ENCODE measurements at places on chromosomes 5 and 9.

DNA sequence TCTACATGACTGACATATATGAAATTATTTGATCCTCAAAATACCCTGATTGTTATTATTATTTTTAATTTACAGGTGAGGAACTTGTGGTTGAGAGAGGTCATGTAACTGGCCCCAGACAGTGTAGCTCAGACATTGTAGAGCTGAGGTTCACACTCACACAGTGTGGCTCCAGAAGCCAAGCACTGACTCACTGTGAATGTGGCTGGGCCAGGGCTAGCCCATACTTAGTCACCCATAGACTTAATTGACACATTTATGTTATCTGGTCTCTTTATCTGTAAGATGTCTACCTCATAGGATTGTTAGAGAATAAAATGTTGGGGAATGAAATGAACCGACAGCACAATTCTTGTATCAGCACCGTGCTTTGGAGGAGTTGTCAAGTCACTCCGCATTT lies 24.9 kb upstream of the CCDC112 start:
- no peak for DNase-seq

DNA sequence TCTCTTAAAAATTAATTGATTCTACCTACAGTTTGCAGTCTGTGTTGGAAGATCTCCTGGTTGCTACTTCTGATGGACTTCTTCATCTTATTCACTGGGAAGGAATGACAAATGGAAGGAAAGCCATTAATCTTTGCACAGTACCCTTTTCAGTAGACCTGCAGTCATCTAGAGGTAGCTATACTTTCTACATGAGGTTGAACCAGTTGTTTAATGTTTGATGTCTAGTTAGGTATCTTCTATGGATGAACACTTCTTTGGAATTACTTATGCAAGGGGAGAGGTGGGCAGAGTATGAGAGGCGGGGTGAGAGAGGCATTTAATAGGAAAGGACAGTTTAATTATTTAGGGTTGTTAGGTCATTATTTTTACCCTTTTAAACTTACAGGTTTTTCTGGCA lies 91.2 kb downstream of the RIC1 start:
- no peak for DNase-seq

DNA sequence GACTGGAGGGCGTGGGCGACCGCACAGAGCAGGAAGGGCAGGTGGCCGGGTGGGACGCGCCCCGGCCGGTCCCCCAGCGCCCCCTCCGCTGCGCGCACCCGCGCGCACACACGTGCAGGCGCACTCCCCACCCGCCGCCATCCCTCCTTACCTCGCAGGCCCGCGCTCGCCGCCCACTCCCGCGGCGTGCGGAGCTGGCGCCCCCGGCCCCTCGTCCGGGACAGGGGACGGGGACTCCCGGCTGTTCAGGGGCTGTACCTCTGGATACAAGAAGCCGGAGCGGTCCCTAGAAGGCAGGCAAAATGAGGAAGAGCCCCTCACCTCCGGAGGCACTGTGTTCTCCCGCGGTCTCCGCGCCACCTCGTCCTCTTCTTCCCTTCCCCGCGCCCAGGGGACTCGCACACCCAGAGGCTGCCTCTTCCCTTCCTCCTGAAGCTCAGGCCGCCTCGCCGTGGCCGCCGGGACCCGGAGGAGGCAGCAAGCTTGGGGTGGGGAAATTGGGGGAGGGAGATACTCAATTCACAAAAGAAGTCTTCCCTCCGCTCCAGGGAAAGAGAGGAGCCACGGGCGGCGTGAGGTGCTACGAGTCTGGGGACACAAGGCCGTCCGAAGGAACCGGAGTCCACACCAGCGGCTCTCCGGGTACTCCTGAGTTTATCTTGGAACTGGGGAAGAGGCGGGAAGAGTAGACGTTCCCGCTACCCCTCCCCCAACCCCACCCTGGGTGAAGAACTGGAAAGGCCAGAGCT lies 1.4 kb upstream of the GABRB2 start:
- DNase-seq, result no peak

DNA sequence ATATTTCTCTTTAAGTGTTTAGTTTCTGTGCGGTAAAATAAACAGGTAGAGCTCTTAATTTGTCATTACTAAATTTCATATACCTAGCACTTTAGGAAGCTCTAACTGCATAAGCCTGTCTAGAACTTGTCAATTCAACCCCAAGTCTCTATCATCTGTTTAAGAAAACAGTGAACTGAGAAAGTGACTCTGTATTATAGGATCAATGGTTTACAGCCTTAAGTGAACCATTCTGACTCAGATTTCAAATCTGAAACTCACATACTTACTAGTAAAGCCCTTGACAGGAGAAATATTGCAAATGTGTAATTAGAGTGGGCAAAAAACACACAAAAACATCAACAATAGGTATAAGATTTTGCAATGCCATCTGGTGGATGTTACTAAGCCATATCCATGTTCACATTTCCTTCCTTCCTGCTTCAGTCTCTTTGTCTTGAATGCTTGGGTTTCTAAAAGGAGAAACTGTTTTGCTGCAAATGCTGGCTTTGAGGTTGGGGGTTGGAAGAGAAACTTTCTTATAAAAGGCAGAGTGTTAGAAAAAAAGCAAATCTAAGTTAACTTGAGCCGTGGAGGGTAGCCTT lies 101.8 kb downstream of the DOCK8 start:
- no peak for DNase-seq

DNA sequence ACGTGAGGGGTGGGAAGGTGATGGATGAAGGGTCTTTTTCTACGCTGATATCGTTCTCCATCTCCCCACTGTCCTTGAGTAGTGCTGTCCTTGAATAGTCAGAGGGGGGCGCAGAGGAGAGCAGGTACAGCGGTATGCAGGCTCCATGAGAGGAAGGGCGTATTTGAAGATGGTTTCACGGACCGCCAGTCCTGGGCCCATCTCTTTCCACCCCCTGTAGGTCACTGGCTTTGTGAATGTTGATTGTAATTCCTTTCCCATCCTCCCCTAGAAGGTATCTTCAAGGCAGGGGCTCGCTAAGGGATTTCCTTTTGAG lies 40.8 kb upstream of the DAB2IP start:
- no peak for DNase-seq

DNA sequence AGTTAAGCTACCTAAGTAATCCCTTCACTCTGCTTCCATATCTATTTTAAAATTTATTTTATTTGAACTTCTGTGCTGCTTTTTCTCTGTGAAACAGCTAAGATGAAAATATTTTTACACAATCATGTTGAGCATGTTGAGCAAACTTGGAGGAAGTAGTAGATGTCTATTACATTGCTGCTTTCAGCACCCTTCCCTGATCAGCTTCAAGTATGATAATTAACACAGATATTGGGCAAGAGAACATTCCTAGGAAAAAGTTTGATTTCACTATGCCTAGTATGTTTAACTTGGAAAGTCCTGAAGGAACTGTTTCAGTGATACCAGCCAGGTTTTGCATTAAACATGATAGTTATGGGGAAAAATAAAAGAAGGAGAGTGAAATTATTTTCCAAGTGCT lies 283.6 kb downstream of the ELAVL2 start:
- no peak for DNase-seq

DNA sequence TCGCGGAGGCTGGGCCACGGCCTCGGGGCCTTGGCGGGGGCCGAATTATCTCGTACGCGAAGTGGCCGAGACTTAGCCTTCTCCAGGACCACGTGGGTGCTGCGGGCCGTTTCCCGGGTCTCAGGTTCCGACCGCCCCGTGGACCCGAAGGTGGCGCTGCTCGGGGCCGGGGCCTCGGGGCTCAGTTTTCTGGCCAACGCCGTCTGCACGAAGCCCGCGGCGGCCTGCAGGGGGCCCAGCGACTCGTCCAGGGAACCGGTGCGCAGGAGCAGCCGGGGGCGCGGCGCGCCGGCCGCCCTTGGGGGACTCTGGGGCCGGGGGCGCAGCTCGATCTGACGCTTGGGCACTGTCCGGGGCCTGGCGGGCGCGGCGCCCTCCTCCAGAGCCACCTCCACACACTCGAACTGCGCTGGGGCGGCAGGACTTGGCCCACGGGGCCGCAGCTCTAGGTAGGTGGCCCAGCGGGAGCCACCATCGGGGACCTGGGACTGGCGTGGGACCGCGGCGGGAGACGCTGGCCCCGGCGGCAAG lies 716 bp downstream of the PROB1 start:
- DNase-seq, result peak; percentile 60

- no peak for DNase-seq
Measured at GRCh38 chr9:11141357-11141756, 528.6 kb upstream of the PTPRD start.

DNA sequence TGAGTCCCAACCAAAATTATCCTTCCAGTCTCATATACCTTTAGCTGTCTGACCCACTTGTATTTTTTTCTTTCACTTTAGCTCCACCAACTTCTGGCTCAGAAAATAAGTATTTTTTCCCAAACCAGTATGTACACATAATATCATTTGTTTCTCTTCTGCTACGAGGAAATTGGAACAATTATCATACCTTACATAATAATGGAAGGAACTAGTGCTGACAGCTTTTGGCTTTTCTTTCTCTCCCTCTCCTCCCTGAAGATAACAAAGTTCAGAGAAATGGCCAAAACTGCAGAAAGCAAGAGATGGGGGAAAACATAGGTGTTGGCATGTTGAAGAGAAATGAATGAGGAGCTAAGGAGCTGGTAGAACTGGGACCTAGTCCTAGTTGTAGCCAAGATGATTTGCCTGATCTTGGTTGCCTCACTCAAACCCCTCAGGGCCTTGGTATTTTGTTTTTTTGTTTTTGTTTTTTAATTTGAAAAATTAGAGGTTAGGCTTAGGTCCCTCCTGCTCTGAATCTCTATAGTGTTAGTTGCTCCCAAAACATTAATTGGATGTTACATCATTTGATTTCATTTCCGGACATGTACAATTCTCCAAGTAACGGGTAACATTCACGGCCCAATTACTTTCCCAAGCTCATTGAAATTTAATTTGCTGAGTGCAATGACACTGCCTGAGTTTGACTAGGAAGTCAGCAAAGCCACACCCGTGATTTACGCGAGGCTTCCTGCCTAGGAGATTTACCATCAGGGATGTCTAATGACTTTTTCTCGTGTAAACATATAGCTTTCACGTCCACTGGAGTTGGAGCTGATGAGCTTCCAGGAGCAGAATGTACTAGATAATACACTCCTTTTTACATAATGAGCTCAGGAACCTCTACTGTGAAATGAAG lies 291.6 kb downstream of the TLE1 start:
- DNase-seq, result no peak
